Right cardiac atrium (tissue), 5 donors: ENCODE measurements at places on chromosomes 13 and 19. TPM values are rescaled to one million over a fixed set of nuclear protein-coding genes. Genes with fewer than 3 reads are reported as not detected.

DNA sequence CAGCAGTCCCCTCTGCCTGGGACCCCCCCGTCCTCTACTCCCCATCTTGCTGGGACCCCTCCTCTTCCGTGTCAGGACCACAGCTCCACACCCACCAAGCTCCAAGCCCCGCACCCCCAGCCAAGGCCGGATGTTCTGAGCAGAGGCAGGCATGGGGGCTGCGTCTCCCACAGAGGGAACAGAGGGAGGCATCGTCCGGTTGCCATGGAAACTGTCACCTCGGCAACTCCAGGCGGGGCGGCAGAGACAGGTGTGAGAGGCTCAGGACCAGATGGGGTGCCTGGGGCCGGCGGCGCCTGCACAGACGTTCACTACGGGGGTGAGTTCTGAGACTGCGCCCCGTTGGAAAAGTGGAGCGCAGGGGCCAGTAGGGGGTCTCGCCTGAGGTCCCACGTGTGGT, 5.4 kb downstream of the RNU6-9 start:
- no peak for DNase-seq

- no peak for DNase-seq
Observed at GRCh38 chr13:110131424-110131823, 175.5 kb downstream of the COL4A1 start.

SPTBN4 gene
- total RNA-seq = 5.4 TPM

GRCh38 chr13:111862836-111863815, 203.8 kb upstream of the SOX1 start:
- no peak for DNase-seq

- DNase-seq = no peak
Observed at GRCh38 chr13:58630794-58631193, 999.2 kb downstream of the PCDH17 start.

VSTM2B gene
- not detected for total RNA-seq

COG3 gene
- 17.5 TPM for total RNA-seq

DNA sequence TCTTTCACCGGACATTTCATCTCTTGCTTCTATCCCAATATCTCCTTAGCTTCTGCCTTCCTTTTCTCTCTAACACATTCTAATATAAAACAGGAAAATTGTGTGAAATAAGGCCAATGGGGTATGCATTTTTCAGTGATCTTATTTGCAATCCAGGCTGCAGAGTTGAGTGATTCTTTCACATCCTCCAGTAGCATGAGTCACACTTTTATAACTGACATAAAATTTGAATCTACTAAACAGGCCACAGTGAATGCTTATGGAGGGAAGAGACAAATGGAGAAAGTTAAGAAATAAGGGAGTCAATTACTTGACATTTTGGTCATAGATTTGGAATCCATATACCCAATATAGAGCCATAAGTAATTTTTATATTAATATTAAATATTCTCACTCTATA, 1037.0 kb upstream of the SPRY2 start:
- DNase-seq = no peak

GRCh38 chr13:108086678-108087077, 128.7 kb downstream of the LIG4 start:
- DNase-seq = no peak

- DNase-seq = peak; percentile 88
Observed at GRCh38 chr19:10602330-10603083, 15.4 kb upstream of the AP1M2 start.

- DNase-seq = no peak
Observed at GRCh38 chr19:574658-575526, 2.5 kb downstream of the BSG start.

FXYD1 gene
- 544 TPM for total RNA-seq

SH2D3A gene
- total RNA-seq = not detected

PROZ gene
- not detected for total RNA-seq

DNA sequence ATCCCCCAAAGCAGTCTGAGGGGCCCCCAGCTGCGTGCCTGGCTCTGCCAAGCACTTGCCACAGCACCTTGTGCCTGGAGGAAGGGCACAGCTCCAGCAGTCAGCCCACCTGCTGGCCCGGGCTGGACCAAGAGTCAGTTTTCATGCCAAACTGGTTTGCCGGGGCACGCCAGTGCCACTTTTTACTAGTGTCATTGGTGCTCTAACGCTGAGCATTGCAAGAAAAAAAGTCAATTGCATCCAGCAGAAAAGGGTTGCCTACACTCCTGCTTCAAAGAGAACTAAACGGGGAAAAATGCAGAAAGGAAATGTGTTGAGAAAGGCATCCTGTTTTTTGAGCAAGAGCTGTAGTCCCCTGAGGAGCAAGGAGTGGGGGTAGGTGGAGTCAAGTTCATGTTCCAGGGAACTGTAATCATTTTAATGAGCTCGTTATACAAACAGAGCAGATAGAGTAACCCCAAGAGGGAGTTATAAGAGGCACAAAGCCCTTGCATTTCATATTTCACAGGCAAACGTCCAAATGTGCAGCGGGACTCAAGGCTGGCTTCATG, 68.4 kb downstream of the F2RL3 start:
- peak; percentile 18 for DNase-seq

GRCh38 chr13:110797230-110797877, 83.9 kb downstream of the ING1 start:
- DNase-seq = no peak

DNA sequence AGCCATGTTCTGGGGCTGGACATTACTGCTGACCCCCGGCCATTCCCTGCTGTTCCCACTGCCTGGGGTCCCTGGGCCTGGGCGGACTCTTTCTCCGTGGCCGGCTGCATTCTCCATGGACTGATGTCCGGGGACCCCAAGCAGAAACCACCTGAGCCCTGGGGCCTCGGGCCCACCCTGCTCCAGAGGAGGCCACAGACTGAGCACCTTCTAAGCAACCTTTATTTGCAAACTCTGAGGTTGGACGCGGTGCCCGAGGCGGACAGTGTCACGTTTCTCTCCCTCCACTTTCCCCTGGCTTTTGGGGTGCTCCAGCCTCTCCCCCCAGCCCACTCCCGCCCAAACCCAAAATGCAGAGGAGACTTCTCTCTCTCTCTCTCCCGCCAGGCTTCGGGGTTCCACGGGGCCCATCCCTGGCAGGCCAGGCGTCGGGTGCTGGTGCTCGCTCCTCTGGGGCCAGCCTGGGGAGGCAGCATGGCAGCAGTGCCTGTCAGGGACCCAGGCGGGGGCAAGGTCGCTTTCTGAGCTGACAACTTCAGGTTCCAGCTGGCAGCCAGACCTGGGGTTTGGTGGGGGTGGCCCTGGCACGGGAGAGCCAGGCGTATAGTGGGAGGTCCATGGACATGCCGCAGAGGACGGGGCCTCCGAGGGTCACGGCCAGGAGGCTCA, 2.3 kb upstream of the C19orf25 start:
- no peak for DNase-seq

GRCh38 chr19:23437901-23438300, 42.6 kb upstream of the ZNF91 start:
- no peak for DNase-seq

DNA sequence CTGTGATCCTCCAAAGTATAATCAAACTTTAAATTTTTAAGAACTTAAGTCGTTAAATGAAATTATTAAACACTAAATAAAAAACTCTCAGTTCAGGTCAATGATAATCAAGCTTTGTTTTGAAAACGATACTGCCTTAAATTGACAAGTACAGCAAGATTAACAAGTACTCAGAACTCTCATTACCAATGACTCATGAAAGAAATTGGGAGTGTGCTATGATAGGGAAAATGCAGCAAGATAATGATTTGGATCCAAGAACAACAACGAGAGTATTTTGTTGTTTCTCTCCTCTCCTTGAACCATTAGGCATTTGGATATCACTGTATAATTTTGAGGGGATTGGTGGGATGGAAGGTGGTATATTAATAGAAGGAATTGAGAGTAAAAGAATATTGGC, 10.2 kb downstream of the N4BP2L2 start:
- DNase-seq = no peak

DNA sequence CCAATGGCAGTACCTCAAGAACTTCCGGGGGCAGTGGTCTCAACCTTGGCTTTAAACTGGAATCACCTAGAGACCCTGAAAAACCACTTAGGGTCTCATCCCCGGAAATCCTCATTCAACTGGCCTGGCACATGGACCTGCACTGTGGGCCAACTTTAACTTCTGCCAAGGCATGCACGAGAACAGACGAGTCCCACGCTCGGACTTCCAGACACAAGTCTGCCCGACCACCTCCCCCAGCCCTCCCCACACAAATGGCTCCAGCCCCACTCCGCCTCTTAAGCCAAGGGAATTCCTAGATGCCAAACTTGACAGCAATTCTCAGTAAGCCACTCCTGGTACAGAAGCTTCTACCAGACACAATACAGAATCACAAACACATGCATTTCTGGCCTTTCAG, 114.0 kb downstream of the STK24 start:
- DNase-seq = no peak

GRCh38 chr13:48567515-48568369, 34.9 kb upstream of the RCBTB2 start:
- DNase-seq = no peak

GRCh38 chr19:15992014-15992413, 43.2 kb downstream of the OR10H4 start:
- DNase-seq = no peak

GRCh38 chr19:3075605-3076431, 13.5 kb upstream of the TLE5 start:
- peak; percentile 44 for DNase-seq

- no peak for DNase-seq
Observed at GRCh38 chr13:47929156-47929555, 71.9 kb downstream of the SUCLA2 start.

CYP2A7 gene
- not detected for total RNA-seq

CNFN gene
- total RNA-seq = 0.50 TPM

GRCh38 chr19:18251587-18252369, 22.5 kb downstream of the IQCN start:
- peak; percentile 83 for DNase-seq

GRCh38 chr13:98457053-98457452, 119.9 kb downstream of the STK24 start:
- DNase-seq = no peak

RGL3 gene
- total RNA-seq = 14.0 TPM

CADM4 gene
- total RNA-seq = 14.1 TPM

DNA sequence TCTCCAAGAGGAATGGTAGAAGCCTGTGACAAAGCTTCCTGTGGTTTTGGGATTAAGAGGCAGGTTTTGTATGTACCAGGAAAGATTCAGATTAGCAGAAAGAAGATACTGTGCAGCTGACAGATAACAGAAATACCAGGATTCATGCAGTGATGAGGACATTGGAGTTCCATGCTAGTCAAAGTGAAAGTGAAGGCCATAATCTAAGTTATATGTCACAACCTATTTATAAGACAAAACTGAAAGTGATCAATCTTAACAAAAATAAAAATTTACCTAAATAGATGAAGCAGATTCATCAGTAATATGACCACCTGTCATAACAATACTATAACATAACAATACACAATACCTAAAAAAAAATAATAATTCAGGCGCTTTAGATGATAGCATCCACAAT, 1305.2 kb upstream of the PCDH9 start:
- no peak for DNase-seq

DNA sequence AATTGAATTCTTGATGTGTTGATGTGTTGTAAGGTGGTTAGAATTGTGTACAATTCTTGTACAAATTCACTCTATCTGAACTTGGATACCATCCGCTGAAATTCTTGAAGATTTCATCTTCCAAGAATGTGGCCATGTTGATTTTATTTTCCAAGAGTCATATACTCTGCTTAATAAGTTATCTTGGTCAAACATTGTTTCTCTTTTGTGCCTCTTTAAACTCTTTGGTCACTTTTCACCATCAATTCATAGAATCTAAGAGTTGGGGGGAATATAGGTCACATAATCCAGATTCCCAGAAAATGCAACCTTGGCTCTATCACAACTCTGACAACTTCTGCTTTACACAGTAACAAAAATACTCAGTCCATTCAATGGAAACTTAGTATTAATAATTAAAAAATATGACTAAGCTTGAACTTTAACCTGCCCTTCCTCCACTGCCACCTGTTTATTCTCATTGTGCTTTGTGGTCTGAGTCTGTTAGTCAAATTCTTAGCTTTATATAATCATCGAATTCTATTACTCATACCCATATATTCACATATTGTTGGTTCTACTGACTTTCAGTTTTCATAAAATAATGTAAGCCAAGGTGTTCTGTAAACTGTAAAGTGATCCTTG, 373.2 kb downstream of the LMO7 start:
- no peak for DNase-seq

GRCh38 chr13:103965506-103966243, 899.5 kb upstream of the SLC10A2 start:
- no peak for DNase-seq

DNA sequence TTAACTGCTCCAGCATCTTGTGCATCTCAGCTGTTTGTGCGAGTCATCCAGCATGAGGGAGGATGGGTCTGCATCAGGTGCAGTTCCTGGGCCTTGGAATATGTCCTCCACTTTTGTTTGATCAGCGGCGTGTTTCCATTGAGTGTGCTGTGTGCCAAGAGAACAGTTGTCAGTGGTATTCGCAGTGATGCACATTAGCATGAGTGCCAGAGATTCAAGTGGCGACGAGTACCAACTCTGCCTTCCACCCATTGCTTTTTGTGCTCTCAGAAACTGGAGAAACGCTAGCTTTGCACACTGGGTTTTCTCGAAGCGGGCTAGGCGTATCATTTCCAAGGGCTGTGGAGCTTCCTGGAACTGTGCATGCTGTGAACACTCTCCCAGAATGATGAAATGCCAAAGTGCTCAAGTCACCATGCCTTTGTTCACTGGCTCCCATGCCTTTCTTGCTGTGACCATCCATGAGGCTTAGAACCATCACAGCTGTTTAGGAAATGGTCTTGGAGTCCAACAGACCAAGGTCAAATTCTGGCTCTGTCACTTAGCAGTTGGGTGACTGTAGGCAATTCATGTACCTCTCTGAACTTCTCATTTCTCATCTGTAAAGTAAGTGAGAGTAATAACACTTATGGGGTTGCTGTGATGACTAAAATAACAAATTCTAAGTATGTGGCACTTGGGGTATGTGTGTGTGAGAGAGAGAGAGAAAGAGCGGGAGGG, 18.4 kb downstream of the LRCH1 start:
- DNase-seq = no peak

AMH gene
- total RNA-seq = 1.2 TPM

- no peak for DNase-seq
Observed at GRCh38 chr19:4016486-4016885, 8.9 kb downstream of the PIAS4 start.

CCNA1 gene
- total RNA-seq = not detected

DNA sequence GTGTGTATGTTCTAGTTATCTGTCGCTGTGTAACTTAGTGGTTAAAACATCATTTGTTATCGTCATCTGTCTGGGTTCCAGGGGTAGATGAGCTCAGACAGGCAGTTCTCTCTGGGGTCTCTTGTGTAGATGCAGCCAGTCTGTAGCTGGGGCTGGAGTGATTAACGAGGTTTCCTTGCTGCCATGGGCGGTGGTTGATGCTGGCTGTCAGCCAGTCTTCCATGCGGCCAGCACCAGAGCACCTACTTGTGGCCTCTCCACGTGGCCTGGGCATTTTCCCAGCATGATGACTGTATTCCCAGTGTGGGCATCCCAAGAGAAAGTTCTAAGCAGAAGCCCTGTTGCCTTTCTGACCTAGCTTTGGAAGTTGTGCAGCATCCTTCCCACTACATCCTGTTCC, 10.7 kb downstream of the ERCC5 start:
- peak; percentile 72 for DNase-seq

LSR gene
- 4.7 TPM for total RNA-seq
